ENCODE measurements at places on chromosomes 3 and 15. TPM values are rescaled to one million over a fixed set of nuclear protein-coding genes. Genes with fewer than 3 reads are reported as not detected.

DNA sequence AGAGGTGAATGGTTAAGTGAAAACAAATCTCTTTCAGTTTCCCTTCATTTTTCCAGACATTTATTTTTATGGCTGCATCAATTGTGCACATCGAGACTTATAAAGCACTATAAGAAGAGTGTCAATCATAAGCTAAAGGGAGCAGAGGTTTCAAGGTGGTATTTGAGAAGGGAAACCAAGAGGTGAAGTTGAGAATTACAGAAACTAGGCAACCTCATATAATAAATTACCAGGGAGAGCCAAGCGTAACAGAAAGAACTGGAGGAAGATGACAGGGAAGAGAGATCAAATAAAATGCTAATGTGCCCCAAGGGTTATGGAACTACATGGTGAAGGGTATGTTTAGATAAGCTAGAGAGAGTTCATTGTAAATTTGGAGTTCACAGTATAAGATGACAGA is 6.3 kb upstream of the CCDC54 start:
- no peak for DNase-seq

The UBE2E2 gene
- total RNA-seq = 37.4 TPM

The RGMA gene
- total RNA-seq = 25.0 TPM

DNA sequence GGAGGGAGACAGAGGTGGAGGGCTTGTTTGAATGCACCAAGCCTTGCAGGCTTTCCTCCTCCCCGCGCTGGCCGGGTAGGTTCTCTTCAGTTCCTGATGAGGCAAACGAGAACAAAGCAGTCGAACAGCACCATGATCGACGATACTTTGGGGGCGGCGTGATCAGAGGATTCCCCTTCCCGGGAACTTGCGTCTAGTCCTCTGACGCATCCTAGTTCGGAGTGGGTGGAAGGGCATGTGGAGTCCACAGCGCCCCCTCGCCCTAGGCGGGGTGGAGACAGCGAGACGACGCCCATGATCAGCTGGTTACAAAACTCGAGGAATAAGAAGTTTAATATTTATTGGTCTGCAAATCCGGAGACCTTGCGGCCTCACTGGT is 452 bp upstream of the SV2B start:
- DNase-seq = no peak

The TRIM42 gene
- not detected for total RNA-seq

DNA sequence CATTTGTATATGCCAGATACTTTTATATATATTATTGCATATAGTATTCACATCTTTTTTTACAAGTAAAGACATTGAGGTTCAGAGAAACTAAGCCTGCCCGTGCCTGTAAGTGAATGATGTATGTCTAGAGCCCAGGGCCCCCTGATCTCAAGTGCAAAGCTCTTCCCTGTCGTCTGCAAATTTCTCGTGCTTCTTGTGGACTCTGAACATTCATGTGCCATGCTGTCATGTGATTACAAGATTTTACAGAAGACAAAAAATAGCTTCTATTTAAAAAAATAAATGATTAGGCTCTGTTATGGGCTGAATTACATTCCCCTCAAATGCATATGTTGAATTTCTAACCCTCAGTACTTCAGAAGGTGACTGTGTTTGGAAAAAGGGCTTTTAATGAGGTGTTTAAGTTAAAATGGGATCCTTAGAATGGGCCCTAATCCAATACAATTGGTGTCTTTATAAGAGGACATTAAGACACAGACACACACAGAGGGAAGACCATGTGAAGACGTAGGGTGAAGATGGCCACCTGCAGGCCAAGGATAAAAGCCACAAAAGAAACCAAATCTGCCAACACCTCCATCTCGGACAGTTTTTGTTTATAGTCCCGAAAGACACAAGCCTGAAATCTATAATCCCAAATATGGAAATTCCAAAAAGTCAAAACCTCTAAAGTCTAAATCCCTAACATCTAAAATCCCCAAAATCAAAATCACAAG is 3.9 kb upstream of the MASP1 start:
- DNase-seq = no peak

- no peak for DNase-seq
Measured at GRCh38 chr15:66879531-66880368, 177.7 kb downstream of the SMAD6 start.

GRCh38 chr3:150030841-150031240 is 60.1 kb upstream of the PFN2 start:
- DNase-seq = no peak

DNA sequence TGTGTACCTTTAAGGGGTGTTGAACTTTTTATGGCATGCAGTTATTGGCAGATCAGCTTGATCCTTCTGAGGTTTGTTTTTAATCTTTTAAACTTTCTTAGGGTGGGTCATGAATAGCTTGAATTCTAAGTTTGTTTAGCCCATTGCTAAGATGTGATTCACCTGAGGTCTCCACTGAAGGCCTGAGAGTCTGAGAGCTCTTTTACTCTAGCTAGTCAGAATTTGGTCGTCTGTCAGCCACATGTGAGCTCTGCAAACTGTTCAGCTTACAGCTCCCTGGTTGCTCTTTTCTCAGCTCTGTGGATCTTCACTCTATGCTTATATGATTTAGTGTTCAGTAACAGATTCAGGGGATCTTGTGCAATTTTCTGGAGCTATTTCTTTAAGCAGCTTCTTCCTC is 161.3 kb downstream of the ABHD5 start:
- DNase-seq = no peak

The PLA2G4B gene
- total RNA-seq = 3.6 TPM

DNA sequence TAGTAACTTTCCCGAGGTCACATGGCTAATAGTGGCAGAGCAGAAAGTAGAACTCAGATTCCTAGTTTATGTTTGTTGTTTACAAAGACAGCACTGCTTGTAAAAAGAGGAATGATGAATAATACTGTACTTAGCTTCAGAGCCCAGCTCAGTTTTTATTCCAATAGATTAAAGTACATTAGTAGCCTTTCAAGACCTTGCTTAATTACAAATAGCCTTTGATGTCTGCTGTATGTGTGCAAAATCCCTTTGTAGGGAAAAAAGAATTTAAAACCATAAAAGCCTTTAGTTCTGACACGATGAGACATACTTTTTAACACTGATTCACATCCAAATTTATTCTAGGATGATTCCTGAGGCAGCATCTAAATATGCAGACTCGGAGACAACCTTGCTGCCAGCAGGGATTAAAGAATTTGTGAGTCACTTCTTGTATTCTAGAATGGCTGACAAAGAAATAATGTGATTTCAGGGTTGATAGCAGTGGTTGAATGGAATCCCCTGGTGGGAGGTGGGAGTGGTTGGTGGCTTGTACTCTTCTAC is 324.2 kb upstream of the TGFBR2 start:
- no peak for DNase-seq

- no peak for DNase-seq
Measured at GRCh38 chr15:58519516-58519915, 87.7 kb downstream of the LIPC start.

DNA sequence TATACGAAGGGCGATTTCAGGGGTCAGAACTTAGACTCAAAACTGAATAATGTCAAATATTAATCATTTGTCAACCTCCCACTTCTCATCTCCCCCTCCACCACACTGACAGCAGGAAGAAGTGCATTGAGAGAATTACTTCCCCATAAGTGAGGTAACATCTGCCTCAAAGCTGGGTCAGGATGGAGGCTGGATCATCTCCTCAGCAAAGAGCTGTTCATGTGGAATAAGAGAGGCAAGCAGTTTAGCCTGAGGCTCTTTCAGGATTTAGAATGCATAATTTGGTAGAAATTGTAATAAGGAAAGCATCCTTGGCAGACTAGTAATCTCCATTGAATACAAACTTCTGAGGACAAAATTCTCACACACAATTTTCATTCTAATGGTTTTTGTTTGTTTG is 512.1 kb downstream of the ROBO1 start:
- DNase-seq = no peak

GRCh38 chr3:11230832-11231231 is 41.4 kb upstream of the ATG7 start:
- no peak for DNase-seq

The C3orf85 gene
- not detected for total RNA-seq

GRCh38 chr3:13164893-13165492 is 91.8 kb upstream of the IQSEC1 start:
- no peak for DNase-seq

- DNase-seq = no peak
Measured at GRCh38 chr3:4983739-4984510, 4.7 kb downstream of the BHLHE40 start.

The C3orf80 gene
- not detected for total RNA-seq

Measured in Right ventricle myocardium superior (tissue), 1 donor.